Brain (organoid and tissue), 16 donors: ENCODE measurements at places on chromosomes 3 and 15. TPM values are rescaled to one million over a fixed set of nuclear protein-coding genes. Genes with fewer than 3 reads are reported as not detected.

DNA sequence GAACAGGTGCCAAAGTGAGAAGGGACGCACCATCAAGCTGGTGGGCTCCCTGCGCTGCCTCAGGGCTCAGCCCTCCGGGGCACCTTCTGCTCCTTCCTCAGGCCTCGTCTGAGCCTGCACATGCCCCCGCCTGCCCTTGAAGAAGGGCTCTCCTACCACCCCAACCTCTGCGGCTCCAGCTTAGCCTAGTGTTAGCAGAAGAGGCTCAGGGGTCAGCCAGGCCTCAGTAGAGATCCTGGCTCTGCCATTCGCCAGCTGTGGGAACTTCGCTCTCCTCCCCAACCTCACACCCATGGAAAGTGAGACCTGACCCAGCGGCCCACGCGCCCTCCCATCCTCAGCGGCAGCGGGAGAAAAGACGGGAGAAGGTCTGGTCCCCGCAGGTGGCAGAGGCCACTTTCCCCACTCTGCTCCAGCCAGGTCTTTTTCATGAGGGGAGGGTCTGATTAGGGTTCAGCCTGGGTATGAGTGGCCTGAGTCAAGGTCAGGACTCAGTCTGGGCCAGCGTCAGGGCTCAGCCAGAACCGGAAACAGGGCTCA lies 8.2 kb downstream of the GRIP2 start:
- DNase-seq, result no peak

GRCh38 chr3:67414740-67415139 lies 239.7 kb downstream of the SUCLG2 start:
- DNase-seq, result no peak

DNA sequence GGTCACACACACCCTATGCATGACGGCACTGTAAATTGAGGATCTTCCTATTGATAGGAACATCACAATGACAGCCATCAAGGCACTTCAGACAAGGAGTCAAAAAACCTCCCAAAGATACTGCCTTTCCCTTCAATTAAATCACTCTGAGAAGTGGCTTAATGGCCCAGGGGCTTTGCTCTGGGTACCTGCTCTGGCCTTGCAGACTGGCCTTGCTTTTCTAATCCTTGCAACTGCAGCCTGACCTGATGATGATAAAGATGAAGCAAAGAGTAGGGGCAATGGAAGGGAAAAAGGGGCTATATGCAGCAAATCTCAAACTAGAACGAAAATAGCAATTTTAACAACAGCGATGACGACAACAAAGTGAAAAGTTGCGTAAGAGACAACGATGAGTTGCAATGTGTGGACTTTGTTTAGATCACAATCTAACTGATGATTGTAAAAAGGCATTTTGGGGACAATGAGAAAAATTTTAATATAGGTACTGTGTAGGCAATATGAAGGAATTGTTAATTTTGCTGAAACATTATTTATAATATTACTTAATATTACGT lies 14.6 kb downstream of the ADAMTS9 start:
- no peak for DNase-seq

DNA sequence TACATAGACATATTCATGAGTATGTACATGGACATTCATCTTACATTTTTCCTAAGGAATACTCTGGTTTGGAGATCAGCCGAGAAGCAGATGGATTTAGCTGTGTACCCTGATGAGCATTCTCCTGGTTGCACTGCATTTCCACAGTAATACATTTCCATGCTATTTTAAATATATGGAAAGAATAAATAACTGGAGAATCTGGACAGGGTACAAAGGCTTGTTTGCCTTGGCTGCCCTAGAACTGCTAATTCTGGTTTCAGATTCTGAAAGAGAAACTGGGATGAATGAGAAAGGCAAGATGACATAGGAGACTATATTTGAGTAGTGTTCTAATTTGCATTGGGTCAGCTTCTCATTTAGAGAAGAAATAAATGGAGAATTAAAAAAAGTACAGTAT lies 190.8 kb upstream of the FAM3D start:
- no peak for DNase-seq

DNA sequence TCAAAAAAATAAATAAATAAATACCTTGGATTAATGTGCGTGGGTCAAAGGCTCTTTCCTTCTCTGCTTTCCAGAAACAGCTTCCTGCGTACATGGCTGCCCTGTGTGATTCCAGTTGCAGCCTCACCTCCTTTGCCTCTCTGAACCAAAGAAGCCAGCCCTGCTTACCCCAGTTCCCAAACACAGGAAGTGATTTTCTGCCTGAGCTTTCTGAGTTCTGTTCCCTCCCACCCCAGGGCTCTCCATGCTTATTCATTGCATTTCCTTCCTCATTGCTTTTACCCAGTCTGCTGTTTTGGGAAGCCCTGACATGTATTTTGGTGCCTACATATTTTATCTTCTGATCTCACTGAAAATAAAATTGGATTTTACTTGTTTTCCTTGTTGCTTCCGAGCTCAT lies 15.4 kb downstream of the ZSCAN2 start:
- DNase-seq, result no peak

HTD2 gene
- 4.0 TPM for polyA plus RNA-seq
